Fibroblast of upper back skin (primary cell): ENCODE measurements at places on chromosomes 6 and 20.

GRCh38 chr6:107794771-107795170, 29.3 kb downstream of the SCML4 start:
- DNase-seq: no peak

DNA sequence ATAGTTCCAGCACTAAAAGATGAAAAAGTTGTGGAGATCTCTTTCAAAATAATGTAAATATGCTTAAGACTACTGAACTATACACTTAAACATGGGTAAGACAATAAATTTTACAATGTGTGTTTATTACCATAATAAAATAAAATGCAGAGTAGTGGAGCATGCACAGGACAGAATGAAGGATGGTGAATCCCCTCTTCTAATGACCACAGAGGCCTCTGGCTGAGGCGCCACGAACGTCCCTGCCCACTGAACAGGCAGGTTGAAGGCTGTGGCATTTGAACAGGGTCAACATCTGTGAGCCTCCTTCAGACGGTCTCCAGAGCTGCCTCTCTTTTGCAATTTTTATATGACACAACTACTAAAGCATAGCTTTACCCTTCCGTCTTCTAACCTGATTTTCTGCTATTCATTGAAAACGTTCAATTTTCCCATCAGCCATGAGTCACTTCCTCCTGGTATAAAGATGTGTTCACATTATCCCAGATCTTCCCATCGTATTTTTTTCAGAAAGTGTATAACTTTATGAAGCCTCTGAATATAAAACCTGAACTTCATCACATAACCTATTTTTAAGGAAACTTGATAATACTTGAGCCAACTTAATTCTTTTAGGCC, 37.8 kb downstream of the ADGRF4 start:
- DNase-seq: no peak

GRCh38 chr6:53504512-53504911, 40.4 kb downstream of the GCLC start:
- no peak for DNase-seq

DNA sequence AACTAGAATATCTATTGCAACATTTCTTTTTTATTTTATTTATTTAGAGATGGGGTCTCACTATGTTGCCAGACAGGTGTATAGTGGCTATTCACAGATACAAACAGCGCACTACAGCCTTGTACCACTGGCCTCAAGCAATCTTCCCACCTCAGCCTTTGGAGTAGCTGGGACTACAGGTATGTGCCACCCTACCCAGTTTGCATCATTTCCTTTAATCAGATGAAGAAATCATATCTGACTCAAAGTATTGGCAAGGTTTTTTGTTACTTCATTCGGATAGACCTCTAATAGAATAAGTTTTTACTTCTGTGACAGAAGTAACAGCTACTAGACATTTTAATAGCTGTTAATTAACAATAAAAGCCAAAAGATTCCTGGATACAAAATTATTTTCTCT, 153.9 kb downstream of the CDK19 start:
- no peak for DNase-seq

DNA sequence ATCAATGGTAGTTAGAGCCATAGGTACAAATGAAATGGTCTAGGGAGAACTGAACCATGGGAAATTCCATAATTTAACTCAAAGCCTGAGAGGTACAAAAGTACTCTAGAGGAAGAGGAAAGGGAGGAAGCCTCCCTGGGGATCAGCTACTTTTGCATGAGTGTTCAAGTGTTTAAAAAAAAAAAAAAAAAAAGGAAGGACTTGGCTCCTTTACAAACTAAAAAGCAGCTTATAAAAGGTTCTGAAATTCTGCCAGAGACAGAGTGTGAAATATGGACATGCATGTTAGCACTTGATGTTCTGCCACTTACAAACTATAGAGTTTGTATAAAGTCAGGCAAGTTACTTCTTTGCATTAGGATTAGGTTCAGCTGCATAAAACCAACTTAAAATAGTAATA, 290.0 kb downstream of the TBC1D7 start:
- no peak for DNase-seq

DNA sequence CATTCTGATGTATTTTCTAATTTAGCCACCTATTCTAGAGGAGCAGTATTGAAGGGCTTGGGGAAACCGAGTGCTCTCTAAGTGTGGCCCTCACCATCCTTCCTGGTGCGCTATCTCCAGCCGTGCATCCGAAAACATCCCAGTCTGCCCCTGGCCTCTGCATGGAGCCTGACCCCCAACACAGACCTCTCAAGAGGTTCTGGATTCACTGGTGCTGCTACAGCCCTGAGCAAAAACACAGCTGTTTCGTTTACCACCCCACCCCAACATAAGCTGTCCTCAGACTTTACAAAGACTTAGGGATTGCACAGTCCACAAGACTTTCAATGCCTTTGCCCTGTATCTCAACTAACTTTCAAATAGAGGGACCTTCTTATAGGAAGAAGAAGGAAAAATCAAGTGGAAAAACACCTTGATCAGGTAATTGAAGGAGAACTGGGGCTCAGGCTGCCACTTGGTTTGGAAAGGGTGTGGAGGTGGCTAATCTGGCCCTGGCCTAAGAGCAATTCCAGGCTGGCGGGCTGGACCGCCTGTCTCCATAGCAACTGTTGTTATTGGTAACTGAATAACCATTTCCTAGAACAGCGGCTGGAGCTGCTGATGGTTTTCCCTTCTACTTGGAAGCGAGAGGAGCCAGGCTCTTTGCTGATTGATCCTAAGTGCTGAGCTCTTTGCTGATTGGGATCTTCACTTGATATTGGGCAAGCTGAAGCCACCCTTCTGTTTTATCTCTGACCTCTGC, 90.2 kb upstream of the TOX2 start:
- no peak for DNase-seq

- DNase-seq: no peak
Measured at GRCh38 chr20:50244352-50245149, 53.9 kb downstream of the CEBPB start.

DNA sequence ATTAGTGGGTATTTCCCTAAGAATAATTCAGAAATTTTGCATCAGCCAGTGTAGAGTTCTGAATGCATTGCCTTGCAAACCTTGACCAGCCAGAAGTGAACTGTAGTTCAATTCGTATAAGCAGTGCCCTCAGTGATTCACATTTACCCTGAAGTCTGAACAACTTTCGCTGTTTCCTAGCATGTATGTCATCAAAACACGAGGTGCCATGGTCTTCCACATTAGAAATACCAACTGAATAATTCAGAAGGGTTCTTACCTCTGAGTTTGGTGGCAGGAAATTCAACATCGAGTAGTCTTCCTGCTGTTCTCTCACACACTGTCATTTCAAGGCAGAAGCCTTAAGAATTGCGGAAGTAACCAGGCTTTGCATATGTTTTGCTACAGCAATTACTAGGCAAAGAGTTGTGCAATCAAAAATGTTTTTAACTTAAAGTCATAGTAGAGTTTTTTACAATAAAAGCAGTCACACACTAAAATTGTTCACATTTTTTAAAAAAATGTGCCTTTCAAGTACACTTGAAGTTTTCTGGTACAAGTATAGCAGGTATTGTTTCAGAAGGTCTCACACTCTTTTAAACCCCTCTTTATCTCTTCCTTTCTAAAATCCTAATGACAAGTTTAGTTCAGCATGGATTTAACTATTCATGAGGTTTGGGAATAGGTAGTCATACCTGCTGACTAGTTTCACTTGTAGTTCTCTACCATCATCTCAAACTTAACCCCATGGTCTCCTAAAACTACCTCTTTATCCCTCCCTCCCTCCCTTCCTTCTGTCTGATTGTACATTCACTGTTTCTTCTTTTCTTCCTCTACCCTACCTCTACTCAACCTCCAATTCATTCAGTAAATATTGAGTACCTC, 118.3 kb downstream of the STXBP5 start:
- peak; percentile 44 for DNase-seq

DNA sequence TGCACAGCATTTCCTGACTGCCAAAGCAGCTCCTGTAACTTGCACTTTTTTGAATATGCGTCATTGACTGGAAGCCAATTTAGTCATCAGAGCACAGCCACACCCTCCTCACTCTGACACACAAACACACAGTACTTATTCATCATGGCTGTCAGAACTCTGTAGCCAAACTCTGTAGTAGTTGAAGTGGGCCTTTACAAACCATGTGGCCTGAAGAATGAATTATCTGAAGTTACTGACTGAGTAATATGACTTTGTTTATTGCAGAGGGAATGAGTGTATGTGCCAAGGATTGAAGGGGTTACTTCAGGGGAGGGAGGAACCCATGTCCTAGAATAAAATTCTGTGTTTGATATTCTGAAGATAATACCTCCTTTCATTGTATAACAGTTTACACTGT, 102.7 kb downstream of the FIG4 start:
- peak; percentile 97 for DNase-seq

- no peak for DNase-seq
Measured at GRCh38 chr20:42026599-42026998, 408.4 kb upstream of the CHD6 start.

DNA sequence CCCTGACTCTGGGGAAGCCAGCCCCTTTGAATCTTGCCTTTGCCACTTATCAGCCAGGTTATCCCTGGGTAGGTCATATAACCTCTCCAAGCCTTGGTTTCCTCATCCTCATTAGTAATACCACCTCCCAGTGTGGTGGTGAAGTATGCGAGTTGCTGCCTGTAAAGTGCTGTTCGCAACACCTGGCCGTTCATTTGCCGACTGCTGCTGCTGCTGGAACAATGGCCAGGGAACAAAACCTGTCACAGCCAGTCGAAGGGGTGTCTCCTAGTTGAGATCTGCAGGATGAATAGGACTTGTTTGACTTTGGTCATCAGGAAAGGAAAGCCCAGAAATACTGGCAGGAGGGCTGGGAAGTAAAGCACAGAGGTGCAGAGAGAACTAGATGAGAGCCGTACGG, 6.1 kb downstream of the MANBAL start:
- no peak for DNase-seq

- no peak for DNase-seq
Measured at GRCh38 chr6:70072540-70073179, 206.3 kb downstream of the COL19A1 start.

GRCh38 chr20:59705651-59706399, 101.5 kb downstream of the PHACTR3 start:
- no peak for DNase-seq

DNA sequence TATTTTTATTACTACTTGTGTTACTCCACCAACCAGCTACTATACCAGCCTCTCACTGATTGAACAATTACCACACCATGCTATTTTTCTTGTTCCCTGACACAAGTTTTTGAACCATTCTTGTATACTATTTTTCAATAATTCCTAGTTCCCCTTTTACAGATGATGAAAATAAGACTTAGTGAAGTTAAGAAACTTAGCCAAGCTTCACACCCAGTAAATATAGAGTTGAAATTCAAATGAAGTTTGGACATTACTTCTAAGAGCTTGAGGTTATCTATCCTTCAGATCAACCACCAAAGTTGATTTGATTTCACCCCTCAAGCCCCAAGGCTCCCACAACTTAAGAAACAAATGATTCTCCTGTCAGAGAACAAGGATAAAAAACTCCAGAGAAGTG, 13.1 kb upstream of the BCAS1 start:
- no peak for DNase-seq

DNA sequence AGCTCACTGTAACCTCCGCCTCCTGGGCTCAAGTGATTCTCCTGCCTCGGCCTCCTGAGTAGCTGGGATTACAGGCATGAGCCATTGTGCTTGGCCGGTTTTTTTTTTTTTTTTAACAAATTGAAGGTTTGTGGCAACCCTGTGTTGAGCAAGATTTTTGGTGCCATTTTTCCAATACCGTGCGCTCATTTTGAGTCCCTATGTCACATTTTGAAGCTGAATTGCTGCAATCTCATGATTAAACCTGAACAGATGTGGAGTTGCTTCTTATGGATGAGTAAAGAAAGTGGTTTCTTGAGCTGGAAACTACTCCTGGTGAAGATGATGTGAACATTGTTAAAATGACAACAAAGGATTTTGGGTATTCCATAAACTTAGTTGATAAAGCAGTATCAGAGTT, 16.6 kb downstream of the SASH1 start:
- no peak for DNase-seq

DNA sequence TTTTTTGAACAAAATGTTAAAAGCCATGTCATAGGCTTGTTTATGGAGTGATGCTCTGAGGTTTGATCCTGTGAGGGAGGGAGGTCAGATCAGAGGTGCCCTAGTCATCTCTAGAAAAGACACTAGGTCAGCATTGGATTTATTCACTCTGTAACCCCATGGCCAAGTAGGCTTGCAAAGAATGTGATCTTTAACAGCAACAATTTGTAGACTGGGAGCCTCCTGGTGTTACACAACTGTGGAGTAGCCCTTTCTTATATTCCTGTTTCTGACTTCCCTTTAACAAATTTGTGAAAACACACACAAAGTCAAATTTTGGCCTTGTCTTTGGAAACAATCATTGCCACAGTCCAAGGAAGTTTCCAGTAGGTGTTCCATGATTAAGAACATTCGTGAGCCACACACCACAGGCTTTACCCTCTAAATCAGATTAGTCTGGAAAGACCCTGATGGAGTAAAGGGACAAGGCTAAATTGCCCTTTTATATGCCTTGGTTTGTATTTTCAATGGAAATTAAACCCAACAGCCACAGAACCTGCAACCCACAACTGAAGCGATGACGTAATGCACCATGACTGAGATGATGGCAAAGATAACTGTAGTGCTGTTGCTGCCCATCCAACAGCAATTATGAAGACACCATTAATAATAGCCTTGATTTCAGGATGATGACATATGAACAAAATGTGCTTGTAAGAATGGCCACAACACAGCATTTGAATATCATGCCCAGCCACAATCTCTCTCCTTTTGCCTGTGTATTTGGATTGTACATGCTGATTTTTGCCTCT, 22.1 kb downstream of the SCP2D1 start:
- no peak for DNase-seq

GRCh38 chr6:23011615-23012014, 442.2 kb downstream of the HDGFL1 start:
- no peak for DNase-seq

DNA sequence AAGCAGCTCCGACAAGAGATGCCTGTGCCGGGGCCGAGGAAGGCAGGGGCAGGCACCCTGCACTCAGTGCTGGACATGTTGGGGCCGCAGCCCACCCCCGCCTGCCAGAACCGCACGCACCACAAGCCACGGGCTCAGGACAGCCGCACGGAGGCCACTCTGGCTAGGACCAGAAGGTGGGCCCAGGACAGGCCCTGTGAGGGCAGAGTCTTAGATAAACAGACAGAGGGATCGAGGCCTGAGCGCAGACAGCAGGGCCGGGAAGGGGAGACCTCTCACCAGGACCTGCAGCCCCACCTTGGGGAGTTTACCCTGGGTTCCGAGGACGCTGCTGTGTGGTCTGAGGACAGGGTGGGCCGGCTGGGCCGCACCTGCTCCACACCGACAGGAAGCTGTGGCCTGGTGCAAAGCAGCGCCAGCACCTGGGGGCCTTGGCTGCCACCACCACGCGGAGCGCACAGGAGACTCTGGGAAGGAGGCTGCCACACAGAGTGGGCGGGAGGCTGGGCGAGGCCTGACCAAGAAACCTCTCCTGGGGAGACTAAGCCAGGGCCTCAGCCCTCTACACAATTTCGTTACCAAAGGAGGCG, 32.0 kb downstream of the KCNQ2 start:
- DNase-seq: no peak

- DNase-seq: no peak
Measured at GRCh38 chr6:55567558-55567957, 11.4 kb downstream of the HMGCLL1 start.

- peak; percentile 40 for DNase-seq
Measured at GRCh38 chr6:82555801-82556200, 192.2 kb downstream of the TPBG start.

- no peak for DNase-seq
Measured at GRCh38 chr20:8667306-8667705, 401.6 kb upstream of the PLCB4 start.
